Effector memory CD4-positive, alpha-beta T cell (primary cell): ENCODE measurements at places on chromosomes 12 and 14.

GRCh38 chr12:92547906-92548305, 154.9 kb upstream of the PLEKHG7 start:
- H3K4me1 ChIP-seq: no peaks in the 10 kb centered on the region
- H3K36me3 ChIP-seq: no peaks in the 10 kb centered on the region
- H3K27ac ChIP-seq: no peak overlapping the region

DNA sequence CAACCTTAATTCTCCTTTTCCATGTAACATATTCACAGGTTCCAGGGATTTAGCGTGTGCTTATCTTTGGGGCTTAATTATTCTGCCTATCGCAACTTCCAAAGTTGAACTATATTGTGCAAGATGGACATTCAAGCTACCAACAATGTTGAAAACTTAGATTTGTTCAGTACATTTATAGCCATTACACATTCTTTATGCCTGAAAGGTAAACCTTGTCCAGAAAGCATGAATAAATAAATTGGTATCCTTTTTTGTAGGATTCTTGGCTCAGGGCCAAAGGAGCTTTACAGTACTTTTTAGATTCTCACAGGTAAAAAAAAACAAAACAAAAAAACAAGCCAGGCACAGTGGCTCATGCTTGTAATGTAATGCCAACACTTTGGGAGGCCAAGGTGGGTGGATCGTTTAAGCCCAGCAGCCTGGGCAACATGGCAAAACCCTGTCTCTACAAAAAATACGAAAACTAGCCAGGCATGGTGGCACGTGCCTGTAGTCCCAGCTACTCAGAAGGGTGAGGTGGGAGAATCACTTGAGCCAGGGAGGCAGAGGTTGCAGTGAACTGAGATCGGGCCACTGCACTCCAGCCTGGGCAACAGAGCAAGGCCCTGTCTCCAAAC, 3.3 kb downstream of the C12orf56 start:
- H3K4me3 ChIP-seq: no peak overlapping the region
- H3K27me3 ChIP-seq: no peaks in the 10 kb centered on the region
- no peak overlapping the region for H3K27ac ChIP-seq
- no peaks in the 10 kb centered on the region for H3K36me3 ChIP-seq
- DNase-seq: no peak

DNA sequence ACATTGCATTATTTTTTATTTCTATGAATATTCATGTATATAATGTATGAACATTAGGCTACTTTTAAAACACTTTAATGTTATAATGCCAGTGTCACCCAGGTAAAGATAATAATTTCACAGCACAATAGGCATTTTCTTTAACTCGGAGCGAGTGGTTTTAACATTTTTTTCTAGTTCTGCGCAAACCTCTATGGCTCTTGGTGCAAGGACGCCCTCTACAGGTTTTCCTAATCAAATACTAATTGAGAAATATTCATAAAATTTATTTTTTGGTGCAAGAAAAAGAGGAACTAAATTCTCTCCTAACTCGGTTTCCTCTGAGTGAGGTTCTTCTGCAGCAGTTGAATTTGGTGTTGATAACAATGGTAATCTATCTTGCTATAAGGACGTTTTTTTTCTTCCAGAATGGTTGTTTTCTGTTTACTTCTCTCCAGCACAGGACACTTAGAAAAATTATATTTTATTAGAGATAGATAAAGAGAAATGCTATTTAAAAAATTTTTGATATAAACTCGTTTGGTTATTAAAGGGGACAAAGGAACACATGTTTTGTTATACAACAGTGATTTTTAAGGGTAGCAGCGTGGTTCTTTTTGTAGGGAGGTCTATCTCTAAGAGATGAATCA, 2.4 kb upstream of the WIF1 start:
- no peaks in the 10 kb centered on the region for H3K36me3 ChIP-seq
- H3K27me3 ChIP-seq: peaks cover 35% of the 10 kb centered on the region
- no peak overlapping the region for H3K27ac ChIP-seq
- no peak for DNase-seq
- H3K4me1 ChIP-seq: peaks cover 6% of the 10 kb centered on the region
- H3K4me3 ChIP-seq: no peak overlapping the region

GRCh38 chr12:83465632-83466031, 778.9 kb downstream of the TMTC2 start:
- DNase-seq: no peak
- no peak overlapping the region for H3K4me3 ChIP-seq
- H3K4me1 ChIP-seq: no peaks in the 10 kb centered on the region
- H3K27ac ChIP-seq: no peak overlapping the region
- H3K27me3 ChIP-seq: no peaks in the 10 kb centered on the region
- no peaks in the 10 kb centered on the region for H3K36me3 ChIP-seq

DNA sequence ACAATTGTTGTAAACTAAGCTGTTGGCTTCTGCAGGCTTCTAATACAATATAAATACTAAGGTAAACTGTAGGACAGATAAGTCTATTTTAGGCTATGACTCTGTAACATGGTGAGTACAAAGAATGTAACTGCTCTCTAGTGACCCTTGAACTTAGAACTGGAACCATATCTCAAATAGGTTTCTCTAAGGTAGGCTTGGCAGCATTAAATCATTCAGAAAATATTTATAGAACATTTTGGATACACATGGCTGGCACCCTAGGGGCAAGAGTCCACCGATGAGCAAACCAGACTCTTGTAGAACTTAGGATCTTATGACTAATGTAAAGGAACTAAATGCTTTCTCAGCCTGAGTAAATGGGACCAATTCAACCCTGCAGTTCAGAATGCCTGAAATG, 19.4 kb upstream of the SLC25A3 start:
- H3K4me1 ChIP-seq: no peaks in the 10 kb centered on the region
- no peak overlapping the region for H3K4me3 ChIP-seq
- H3K27me3 ChIP-seq: no peaks in the 10 kb centered on the region
- H3K36me3 ChIP-seq: no peaks in the 10 kb centered on the region

GRCh38 chr12:113135178-113136127, at the start of gene RASAL1:
Gene RASAL1, minus strand, starts transcription at chr12:113135761. Its CDS starts 299 bp downstream, at chr12:113135462.
- H3K4me3 ChIP-seq: peak within 1 kb of the TSS; percentile 51
- H3K27ac ChIP-seq: peak within 1 kb of the TSS; percentile 29
- H3K36me3 ChIP-seq: no peaks in the 10 kb centered on the region
- DNase-seq: peak; percentile 70
- peaks cover 12% of the 10 kb centered on the region for H3K4me1 ChIP-seq

GRCh38 chr12:11905534-11905933, 165.2 kb upstream of the BCL2L14 start:
- no peak overlapping the region for H3K27ac ChIP-seq
- H3K4me3 ChIP-seq: no peak overlapping the region
- H3K4me1 ChIP-seq: peaks cover 10% of the 10 kb centered on the region
- DNase-seq: no peak

DNA sequence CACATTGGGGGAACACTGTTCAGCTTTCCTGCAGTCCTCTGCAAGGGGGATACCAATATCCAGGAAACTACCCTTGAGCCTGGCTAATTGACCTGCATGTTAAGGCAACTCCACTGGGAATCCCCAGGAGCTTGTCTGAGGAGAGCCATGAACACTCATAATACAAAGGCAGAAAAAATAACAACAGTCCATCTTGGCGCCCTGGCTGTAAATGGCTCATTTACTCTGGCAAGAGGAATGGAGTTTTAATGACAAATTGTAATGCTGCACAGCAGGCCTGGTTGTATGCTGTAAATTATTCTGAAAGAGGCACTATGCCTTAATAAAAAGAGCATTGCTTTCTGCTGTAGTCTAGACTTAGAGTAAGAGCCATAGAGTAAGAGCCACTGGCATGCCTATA, 58.3 kb downstream of the SLC8A3 start:
- H3K27ac ChIP-seq: no peak overlapping the region
- no peak for DNase-seq
- no peaks in the 10 kb centered on the region for H3K4me1 ChIP-seq
- no peak overlapping the region for H3K4me3 ChIP-seq
- no peaks in the 10 kb centered on the region for H3K36me3 ChIP-seq

DNA sequence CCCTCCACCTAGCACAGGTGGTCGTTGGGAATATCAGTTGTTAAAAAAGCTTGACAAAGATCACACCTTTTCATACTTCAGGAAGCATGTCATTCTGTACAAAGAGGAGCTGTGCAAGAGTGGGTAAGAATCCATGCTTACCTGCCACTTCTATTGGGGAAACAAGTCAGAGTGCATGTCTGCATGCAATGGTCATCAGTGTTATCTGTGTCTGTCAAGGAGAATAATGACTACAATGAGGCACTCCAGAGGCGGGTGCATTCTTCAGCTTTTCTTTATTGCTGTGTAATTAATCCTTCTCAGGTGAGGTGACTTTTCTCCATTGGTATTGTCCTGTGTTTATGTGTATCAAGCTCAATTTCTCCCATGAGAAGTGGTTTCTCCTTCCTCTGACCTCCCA, 24.4 kb downstream of the KCNA5 start:
- H3K27me3 ChIP-seq: peaks cover 4% of the 10 kb centered on the region
- H3K27ac ChIP-seq: no peak overlapping the region
- no peak for DNase-seq
- H3K4me3 ChIP-seq: no peak overlapping the region
- no peaks in the 10 kb centered on the region for H3K36me3 ChIP-seq

- H3K27ac ChIP-seq: no peak overlapping the region
- H3K4me3 ChIP-seq: no peak overlapping the region
- no peaks in the 10 kb centered on the region for H3K4me1 ChIP-seq
- no peak for DNase-seq
Observed at GRCh38 chr14:87251011-87251410, 742.0 kb downstream of the GALC start.

- no peak for DNase-seq
- H3K27ac ChIP-seq: no peak overlapping the region
- H3K4me1 ChIP-seq: no peaks in the 10 kb centered on the region
- no peaks in the 10 kb centered on the region for H3K27me3 ChIP-seq
- H3K36me3 ChIP-seq: no peaks in the 10 kb centered on the region
Observed at GRCh38 chr12:22874151-22874550, 249.2 kb downstream of the ETNK1 start.

DNA sequence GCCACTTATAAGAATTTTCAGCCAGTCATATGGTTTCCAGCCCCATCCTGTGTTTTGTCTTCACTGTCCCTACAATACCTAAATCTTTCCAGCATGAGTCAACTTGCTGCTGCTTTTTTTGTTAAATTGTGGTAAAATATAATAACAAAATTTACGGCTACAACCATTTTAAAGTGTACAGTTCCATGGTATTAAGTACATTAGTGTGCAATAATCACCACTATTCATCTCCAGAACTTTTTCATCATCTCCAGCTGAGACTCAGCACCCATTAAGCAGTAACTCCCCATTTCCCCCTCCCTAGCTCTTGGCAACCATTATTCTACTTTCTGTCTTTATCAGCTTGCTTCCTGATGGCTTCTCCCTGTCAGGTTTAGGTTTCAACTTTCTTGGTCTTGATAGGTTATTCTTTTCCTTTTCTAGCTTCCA, 39.1 kb downstream of the FRS2 start:
- no peak overlapping the region for H3K27ac ChIP-seq
- H3K36me3 ChIP-seq: no peaks in the 10 kb centered on the region
- H3K4me1 ChIP-seq: no peaks in the 10 kb centered on the region
- no peak for DNase-seq

GRCh38 chr14:105187116-105187515, 6.0 kb upstream of the NUDT14 start:
- H3K4me1 ChIP-seq: peaks cover 3% of the 10 kb centered on the region
- H3K27me3 ChIP-seq: no peaks in the 10 kb centered on the region
- no peak overlapping the region for H3K27ac ChIP-seq
- H3K36me3 ChIP-seq: no peaks in the 10 kb centered on the region
- DNase-seq: no peak
- H3K4me3 ChIP-seq: no peak overlapping the region

DNA sequence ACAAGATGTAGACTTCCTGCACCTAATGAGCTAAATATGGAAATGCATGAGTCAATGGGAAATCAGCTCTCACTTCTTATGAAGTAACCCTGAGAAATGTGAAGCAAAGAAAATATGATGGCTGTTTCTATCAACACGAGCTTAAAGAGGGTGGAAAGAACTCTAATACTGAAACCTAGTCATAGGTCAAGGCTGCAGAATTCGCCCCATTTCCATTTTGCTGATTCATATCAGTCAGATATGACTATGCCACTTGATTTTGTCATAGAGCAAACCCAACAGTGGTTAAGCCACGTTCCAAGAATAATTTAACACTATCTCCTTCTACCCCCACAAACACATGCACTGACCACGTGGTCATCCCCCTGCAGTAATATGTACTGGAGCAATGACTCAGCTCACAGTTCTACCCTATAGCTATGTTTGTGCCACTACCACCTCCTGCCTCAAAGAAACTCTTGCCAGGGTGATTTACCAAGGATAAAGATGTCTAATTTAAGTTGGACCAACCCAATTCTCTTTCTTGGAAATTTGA, 157.5 kb downstream of the TMTC3 start:
- H3K4me1 ChIP-seq: no peaks in the 10 kb centered on the region
- no peak for DNase-seq
- no peak overlapping the region for H3K4me3 ChIP-seq
- H3K36me3 ChIP-seq: no peaks in the 10 kb centered on the region
- no peak overlapping the region for H3K27ac ChIP-seq

- peaks cover 4% of the 10 kb centered on the region for H3K27me3 ChIP-seq
- no peak overlapping the region for H3K4me3 ChIP-seq
Observed at GRCh38 chr14:76639606-76640229, 121.5 kb upstream of the VASH1 start.

GRCh38 chr12:69906411-69907216, 81.6 kb downstream of the MYRFL start:
- no peaks in the 10 kb centered on the region for H3K4me1 ChIP-seq
- H3K27ac ChIP-seq: no peak overlapping the region
- H3K36me3 ChIP-seq: no peaks in the 10 kb centered on the region
- H3K27me3 ChIP-seq: no peaks in the 10 kb centered on the region
- no peak overlapping the region for H3K4me3 ChIP-seq

- no peak overlapping the region for H3K27ac ChIP-seq
- H3K36me3 ChIP-seq: no peaks in the 10 kb centered on the region
- no peaks in the 10 kb centered on the region for H3K27me3 ChIP-seq
Observed at GRCh38 chr12:25001311-25001710, 52.4 kb upstream of the BCAT1 start.

DNA sequence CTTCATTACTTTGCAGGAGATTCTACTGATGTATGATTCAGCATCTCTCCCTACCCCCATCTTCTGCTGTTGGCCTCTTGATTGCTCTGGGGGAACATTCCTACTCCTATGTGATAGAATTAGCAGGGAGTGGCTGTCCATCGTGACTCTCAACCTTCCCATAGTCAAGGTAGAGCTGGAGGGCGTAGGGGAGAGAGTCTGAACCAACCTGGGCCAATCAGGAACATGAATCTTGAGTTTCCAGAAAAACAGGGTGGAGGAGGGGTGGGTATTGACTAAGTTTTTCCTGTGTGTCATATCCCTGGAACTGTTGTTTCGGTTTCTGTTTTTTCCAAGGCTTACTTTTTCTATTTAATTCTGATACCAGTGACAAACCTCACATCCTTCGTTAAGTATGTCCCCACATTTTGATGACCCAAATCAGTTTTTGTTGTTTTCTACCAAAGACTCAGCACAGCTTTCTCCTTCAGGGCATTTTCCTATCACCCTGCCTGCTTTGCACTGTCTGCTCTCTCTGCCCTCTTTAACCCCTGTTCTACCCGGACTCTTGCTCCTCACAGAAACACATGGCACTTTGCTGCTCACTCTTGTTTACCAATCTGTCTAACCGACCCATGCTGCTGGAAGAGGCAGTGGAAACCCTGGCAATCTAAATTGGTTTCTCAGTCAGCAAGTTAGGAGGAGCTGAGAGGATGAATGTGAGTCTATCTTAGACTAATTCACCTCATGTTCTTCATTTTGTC, 1428.3 kb downstream of the AACS start:
- H3K36me3 ChIP-seq: no peaks in the 10 kb centered on the region
- H3K4me1 ChIP-seq: no peaks in the 10 kb centered on the region
- no peak overlapping the region for H3K27ac ChIP-seq
- no peak for DNase-seq
- H3K27me3 ChIP-seq: no peaks in the 10 kb centered on the region
